ENCODE measurements at places on chromosomes 13 and 19.

DNA sequence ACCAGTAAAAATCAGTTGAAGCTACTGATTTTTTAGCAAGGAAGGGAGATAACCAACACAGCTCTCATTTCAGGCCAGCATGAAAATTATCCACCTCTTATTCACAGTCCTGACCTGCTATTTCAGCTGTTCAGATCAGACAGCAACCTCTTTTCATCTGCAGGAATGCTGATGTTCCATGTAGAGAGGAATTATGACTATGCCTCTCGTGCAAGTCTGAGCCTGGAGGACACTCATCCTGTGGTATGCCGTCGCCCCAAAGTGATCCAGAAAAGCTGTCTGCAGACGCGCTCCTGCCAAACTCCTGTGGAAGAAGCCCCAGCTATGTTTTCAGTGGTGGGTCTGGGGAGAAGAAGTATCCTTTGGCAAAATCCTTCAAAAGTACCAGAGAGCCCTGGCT is 563.5 kb upstream of the SLITRK1 start:
- no peak for DNase-seq

GRCh38 chr13:33119856-33120543 is 103.8 kb downstream of the KL start:
- DNase-seq: no peak

DNA sequence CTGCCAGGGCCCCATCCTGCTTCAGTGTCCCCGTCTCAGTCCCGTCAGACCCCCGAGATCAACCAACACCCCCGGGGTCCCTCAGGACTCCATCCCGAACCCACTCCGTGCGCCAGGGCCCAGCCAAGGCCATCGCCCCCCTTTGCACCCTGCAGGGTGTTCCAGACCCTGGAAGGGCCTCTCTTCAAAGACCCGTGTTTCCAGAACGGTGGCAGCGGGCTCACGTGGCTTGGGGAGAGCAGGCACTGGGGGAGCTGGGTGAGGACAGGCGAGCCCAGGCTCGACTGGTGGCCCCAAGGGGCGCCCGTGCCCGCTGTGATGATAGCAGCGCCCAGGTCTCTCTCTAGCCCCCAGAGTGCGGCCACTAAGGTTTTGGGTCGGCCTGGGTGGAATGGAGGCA is 1.4 kb downstream of the KASH5 start:
- DNase-seq: no peak

- no peak for DNase-seq
Measured at GRCh38 chr19:31266196-31266595, 83.0 kb downstream of the TSHZ3 start.

DNA sequence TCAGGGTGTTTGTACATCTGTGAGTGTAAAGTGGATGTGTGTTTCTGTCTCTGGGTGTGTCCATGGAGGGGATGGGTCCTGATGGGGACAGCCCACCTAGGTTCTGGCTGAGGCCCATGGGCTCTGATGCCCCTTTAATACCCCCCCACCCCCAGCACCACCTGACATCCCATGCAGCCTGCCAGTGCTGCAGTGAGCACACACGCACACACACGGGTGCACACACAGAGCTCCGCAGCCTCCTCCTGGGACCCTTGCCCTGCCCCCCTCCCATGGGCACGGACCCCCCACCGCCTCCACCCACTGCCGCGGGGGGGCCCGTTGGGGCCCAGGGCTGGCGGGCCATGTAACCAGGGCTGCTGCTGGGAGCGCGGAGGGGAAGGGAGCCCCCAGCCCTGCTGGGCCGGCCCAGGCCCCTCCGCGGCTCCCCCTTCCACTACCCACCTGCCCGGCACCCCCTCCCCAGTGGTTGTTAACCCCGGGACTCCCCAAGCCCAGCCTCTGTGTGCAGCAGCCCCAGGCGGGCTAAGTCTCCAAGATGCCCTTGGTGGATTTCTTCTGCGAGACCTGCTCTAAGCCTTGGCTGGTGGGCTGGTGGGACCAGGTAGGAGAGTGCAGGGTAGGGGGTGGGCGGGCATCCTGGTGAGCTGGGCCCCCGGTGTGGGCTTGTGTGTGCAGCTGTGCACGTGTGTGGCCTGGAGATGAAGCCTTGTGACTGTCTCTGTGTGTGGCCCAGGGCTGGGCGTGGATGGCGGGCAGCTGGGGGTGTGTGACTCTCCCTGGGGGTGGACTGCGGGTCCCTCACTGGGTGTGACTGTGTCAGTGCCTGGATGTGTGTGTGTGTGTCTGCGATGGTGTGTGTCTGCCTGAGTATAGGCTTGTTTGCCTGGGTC is 32.6 kb downstream of the PDE4A start:
- DNase-seq: no peak

GRCh38 chr19:4057931-4058692 is 8.6 kb downstream of the ZBTB7A start:
- no peak for DNase-seq

DNA sequence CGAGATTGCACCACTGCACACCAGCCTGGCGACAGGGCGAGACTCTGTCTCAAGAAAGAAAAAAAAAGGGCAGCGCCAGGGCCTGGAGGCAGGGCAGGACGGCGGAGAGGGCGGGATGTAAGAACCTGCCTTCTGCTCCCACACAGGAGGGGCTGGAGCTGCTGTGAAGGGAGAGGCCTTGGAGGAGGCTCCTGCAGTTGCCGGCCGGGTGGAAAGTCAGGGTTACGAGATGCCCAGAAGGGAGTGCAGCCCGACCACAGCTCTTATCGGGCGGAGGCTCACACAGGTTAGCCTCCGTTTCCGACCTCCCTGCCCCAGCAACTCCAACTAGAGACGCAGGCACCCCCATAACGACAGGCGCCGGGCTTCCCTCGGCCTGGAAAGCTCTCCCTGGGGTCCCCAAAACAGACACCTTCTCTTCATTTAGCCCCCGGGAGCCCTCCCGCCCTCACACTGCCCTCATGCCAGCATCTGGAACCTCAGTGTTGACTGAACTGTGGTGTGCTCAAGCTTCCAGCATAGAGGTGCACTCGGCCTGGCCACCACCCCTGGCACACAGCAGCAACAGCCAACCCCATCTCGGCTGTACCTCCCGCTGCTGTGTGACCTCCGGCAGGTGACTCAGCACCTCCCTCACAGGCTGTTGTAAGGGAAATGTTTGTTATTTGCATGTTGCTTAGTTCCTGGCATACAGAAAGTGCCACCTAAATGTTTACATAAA is 1.4 kb downstream of the PLPP2 start:
- no peak for DNase-seq

- DNase-seq: no peak
Measured at GRCh38 chr13:111844222-111844671, 222.7 kb upstream of the SOX1 start.

Measured in NCI-H187 (cell line).